ENCODE measurements at places on chromosomes 7 and 10. TPM values are rescaled to one million over a fixed set of nuclear protein-coding genes. Genes with fewer than 3 reads are reported as not detected.
A peak's percentile ranks its signal among the peaks of the same experiment; 100 is the strongest.

AIFM2 gene
- total RNA-seq: 4.7 TPM

ITGB8 gene
- 0.12 TPM for total RNA-seq

DNA sequence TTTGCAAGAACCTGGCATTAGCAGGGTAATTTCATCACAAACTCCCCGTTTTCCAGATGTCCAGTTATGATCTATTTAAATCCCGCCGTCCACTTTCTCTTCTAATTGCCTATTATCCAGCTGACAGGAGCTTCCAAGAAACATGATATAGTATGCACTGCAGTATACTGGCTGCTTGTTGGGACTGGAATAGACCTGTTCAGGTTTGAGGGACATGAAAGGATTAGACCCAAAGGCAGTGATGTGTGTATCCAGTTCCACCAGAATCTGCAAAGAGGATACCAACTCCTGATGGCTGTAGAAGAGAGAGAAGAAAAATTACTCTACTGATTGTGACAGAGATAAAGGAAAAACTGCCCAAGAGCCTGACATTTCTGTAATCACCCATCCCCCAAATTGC is 8.9 kb downstream of the MSS51 start:
- no peak for DNase-seq

DNA sequence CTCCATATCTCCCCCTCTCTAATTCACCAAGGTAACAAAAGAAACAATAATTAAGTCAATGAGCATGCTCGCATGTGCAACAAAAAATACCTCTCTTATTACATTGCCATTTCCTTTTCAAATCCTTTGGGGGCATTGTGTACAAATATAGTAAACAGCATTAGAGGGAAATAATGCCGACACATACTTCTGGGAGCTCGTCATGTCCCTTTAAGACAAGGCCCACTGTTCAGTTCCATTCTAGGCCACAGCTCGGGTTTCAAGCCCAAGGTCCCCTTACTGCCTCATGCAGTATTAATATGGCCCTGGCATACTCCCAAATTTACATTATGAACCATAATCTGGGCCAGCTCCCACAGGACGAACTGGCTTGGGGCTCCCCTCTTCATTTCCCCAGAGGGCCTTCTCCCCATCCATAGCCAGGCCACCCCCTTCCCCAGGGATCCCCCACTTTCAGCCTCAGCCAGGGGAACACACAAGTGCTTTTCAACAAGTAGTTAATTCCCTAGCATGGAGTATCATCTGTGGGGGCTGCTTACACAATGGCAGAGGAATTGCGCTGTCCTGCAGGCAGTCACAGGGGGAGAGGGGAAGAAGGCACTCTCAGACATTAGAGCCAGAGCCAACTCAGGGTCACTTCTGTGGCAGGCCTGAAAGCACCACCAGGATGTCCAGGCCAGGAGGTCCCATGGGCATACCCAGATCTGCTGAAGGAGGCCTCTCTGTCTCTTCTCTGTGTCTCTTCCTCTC is 110.6 kb downstream of the KCNMA1 start:
- DNase-seq: no peak

GRCh38 chr10:104028146-104028545 is 57.5 kb downstream of the COL17A1 start:
- peak; percentile 20 for DNase-seq

SH2D4B gene
- 0.17 TPM for total RNA-seq

RNF148 gene
- not detected for total RNA-seq

NKX1-2 gene
- total RNA-seq: not detected

DNA sequence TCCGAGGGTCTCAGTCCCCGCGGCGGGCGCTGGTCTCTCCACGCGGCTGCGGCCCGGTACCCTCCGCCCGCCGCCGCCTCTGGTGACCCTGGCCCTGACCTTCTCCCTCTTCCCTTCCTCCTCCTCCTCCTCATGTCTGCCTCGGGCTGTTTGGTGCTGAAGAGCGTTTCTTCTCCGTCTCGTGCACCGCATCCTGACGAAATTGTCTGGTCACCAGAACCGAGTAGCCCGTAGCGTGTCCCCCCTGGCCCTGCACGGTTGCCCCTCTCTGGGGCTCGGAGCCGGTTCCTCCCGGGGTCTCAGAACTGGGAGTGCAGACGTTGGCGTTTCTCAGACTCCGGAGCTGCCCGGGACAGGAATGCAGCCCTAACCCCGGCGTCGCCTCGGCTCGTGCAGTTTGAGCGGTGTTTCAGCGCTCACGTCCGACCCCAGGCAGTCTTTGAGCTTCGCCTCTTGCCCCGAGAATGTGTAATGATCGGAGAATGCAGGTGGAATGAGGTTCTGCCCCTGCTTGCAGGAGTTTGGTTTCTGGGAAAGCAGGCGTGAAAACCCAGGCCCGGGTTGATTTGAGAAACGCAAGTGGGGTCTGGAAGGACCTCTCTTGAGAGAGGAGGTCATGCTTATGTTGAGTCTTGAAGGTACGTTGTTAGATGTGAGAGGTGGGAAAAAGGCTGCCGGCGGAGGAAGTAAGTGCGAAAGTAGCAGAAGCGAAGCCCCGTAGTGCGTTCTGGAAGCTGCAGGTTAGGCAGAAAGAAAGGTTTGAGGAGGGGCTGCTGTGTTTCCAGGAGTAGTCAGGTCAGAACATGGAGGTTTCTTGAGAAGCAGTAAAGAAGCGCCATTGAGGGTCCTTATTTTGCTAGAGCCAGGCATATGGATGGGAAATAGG is 743 bp downstream of the RBM17 start:
- DNase-seq: no peak

Measured in CD4-positive, alpha-beta memory T cell (primary cell).